ENCODE measurements at places on chromosomes 16 and 17. TPM values are rescaled to one million over a fixed set of nuclear protein-coding genes. Genes with fewer than 3 reads are reported as not detected.

- H3K4me1 ChIP-seq, result peaks cover 20% of the 10 kb centered on the region
- no peaks in the 10 kb centered on the region for H3K36me3 ChIP-seq
- H3K4me3 ChIP-seq, result peak within 1 kb of the TSS; percentile 28
- peaks cover 49% of the 10 kb centered on the region for H3K27me3 ChIP-seq
- DNase-seq, result peak; percentile 41
- no peak within 1 kb of the TSS for H3K27ac ChIP-seq
These were observed at the start of gene RPRML for GRCh38 chr17:46979147-46979863. Gene RPRML (minus strand): TSS chr17:46979253. CDS start chr17:46979007, 246 bp downstream.

- peaks cover 2% of the 10 kb centered on the region for H3K27me3 ChIP-seq
- no peak overlapping the region for H3K4me3 ChIP-seq
- H3K27ac ChIP-seq, result no peak overlapping the region
- H3K36me3 ChIP-seq, result peaks cover 5% of the 10 kb centered on the region
- peaks cover 17% of the 10 kb centered on the region for H3K4me1 ChIP-seq
These were observed 2.1 kb upstream of the CDK5RAP3 start for GRCh38 chr17:47968836-47969235.

DNA sequence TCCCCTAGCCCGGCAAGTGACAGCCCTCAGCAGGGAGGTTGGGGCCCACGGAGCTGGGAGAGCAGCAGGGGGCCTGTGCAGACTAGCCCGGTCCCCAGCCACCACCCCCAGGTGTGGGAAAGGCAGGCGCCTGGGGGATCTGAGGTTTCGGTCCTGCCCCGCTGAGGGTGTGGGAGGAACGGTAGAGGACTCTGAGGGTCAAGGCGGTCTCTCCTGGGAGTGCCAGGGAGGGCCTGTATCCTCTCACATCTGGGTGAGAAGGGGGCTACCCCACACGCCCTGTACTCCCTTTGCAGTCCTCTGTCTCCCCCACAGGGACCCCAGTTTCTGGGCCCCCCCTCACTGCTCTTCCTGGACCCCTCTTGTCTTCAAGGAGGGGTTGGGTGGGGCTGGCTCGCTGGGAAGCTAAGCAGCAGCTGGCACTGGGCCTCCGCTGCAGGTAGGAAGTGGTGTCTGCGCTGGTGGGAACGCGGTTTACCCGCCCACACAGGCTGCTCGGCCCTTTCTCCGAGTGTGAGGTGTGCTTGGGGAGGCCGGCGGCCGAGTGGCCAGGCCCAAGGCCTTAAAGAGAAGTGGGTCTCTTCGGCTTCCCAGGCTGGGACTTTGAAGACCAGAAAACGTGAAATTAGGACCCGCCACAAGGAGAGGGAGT lies 15.4 kb downstream of the CD7 start:
- H3K4me3 ChIP-seq, result no peak overlapping the region
- no peaks in the 10 kb centered on the region for H3K36me3 ChIP-seq
- peaks cover 44% of the 10 kb centered on the region for H3K4me1 ChIP-seq
- no peak overlapping the region for H3K27ac ChIP-seq

DNA sequence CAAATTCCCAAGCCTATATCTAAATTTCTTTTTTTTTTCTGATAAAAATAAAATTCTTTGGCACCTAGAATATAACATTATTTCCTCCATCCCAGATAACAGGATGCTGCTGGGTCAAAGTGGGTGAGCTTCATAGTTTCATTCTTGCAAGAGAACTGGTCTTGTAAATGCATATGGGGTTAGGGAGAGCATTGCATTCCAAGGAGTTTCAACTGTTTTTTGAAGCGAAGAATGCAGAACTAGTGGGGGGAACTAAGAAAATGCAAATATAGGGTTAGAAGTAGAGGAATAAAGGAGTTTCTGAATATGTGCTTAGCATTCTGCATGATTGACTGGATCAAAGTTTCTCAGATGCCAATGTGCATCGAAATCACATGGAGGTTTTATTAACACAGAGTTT lies 347.2 kb upstream of the XYLT1 start:
- no peaks in the 10 kb centered on the region for H3K4me1 ChIP-seq
- no peaks in the 10 kb centered on the region for H3K36me3 ChIP-seq
- H3K27me3 ChIP-seq, result no peaks in the 10 kb centered on the region
- H3K27ac ChIP-seq, result no peak overlapping the region
- DNase-seq, result no peak

GRCh38 chr17:19000531-19001325 lies 3.8 kb downstream of the FAM83G start:
- no peaks in the 10 kb centered on the region for H3K36me3 ChIP-seq
- H3K27ac ChIP-seq, result peak overlapping the region; percentile 20
- peak; percentile 53 for DNase-seq
- peaks cover 31% of the 10 kb centered on the region for H3K27me3 ChIP-seq
- peaks cover 18% of the 10 kb centered on the region for H3K4me1 ChIP-seq

DNA sequence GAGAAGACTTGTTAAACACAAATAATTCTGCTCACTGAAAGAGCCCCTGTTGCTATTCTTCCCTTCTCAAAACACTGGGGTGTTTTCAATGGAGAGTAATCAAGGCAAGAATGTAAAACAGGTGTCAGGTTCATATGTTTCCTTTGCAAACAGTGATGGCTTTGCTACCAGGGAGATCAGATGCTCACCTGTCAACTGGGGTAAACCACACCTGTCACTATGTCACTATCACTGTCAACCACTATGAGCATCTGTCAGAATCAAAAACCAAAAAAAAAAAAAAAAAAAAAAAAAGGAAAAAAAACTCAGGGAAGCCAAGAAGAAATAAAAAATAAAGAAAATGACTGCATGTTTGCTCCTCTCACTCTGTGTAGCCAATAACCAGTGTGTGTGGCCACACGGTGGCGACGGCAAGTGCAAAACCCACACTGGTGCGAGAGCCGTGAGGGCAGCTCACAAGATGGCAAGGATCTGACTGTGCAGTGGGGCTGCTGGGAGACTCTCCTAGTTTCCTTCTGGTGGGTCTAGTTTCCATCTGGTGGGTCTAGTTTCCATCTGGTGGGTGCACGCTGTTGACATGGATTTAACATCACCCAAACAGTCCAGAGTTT lies 22.7 kb downstream of the USP22 start:
- H3K27ac ChIP-seq, result no peak overlapping the region
- no peaks in the 10 kb centered on the region for H3K27me3 ChIP-seq
- peaks cover 86% of the 10 kb centered on the region for H3K36me3 ChIP-seq
- peaks cover 13% of the 10 kb centered on the region for H3K4me1 ChIP-seq
- no peak overlapping the region for H3K4me3 ChIP-seq

DNA sequence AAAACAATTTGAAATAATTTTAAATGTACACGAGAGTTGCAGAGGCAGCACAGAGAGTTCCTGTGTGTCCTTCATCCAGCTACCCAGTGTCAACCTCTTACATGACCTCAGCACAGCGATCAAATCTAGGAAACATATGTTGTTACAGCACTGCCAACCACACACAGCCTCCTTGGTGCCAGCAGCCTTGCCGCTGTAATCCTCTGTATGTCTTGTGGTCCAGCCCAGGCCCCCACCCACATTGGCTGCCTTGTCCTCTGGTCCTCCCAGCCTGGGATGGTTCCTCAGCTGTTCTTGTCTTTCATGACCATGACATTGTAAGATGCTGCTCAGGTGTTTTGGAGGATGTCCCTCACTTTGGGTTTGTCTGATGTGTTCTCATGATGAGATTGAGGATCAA lies 178.0 kb downstream of the RPTOR start:
- peak; percentile 46 for DNase-seq
- H3K27me3 ChIP-seq, result no peaks in the 10 kb centered on the region
- no peak overlapping the region for H3K4me3 ChIP-seq
- H3K36me3 ChIP-seq, result no peaks in the 10 kb centered on the region

- H3K27ac ChIP-seq, result no peak overlapping the region
- no peaks in the 10 kb centered on the region for H3K36me3 ChIP-seq
- DNase-seq, result no peak
- peaks cover 3% of the 10 kb centered on the region for H3K4me1 ChIP-seq
These were observed 7.2 kb upstream of the CRHR1 start for GRCh38 chr17:45776896-45777295.

- H3K27me3 ChIP-seq, result peaks cover 2% of the 10 kb centered on the region
- no peaks in the 10 kb centered on the region for H3K4me1 ChIP-seq
- no peak overlapping the region for H3K27ac ChIP-seq
- H3K36me3 ChIP-seq, result no peaks in the 10 kb centered on the region
- no peak overlapping the region for H3K4me3 ChIP-seq
These were observed 14.2 kb upstream of the IL21R start for GRCh38 chr16:27387724-27388123.

DNA sequence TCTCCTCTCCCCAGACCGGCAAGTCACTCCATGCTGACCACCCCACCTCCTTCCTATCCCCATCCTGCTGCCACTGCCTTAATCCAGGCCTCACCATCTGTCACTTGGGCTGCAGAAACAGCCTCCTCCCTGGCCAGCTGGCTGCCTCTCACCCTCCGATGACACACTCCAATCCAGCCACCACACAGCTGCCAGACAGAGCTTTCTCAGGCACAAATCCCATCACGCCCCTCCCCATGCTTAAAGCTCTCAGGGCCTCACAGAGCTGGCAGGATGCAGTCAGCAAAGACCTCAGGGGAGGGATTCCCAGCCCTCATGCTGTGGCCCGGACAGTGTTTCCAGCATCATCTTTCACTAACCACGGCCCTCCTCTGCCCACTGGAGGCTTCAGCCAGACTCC lies 13.7 kb downstream of the CAMKK1 start:
- H3K4me1 ChIP-seq, result peaks cover 34% of the 10 kb centered on the region

DNA sequence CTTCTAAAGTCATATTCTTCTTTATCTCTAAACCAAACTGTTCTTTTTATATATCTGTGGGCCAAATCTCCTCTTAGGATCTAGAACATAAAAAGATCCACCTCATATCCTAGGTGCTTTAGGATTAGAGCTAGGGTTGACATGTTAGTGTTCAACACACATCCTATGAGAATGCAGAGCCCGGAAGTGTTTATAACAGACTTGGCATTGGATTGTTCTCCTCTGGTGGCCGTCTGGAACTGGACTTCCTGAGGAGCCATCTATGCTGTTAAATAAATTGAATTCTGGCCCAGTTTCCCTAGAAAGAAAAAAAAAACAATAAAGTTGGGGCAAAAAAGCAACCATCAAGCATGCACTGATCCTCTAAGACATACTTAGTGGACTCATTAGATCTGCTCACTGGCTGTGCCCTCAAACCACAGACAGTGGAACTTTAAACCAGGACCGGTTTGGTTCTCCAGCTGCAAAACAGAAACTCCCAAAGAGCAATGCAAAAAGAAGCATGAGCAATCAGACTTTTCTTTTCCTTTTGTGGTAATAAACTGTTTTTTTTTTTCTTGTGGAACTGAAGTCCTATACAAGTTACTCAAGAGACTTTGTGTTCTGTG lies 182.5 kb downstream of the ZNF18 start:
- H3K4me3 ChIP-seq, result no peak overlapping the region
- H3K36me3 ChIP-seq, result no peaks in the 10 kb centered on the region
- H3K27me3 ChIP-seq, result no peaks in the 10 kb centered on the region
- no peak for DNase-seq
- no peak overlapping the region for H3K27ac ChIP-seq
- H3K4me1 ChIP-seq, result no peaks in the 10 kb centered on the region

GRCh38 chr16:88535191-88535856 lies 34.9 kb upstream of the ZC3H18 start:
- no peak for DNase-seq
- peak overlapping the region; percentile 8 for H3K4me3 ChIP-seq
- H3K4me1 ChIP-seq, result peaks cover 26% of the 10 kb centered on the region
- H3K27ac ChIP-seq, result no peak overlapping the region
- H3K36me3 ChIP-seq, result peaks cover 12% of the 10 kb centered on the region
- H3K27me3 ChIP-seq, result peaks cover 24% of the 10 kb centered on the region

DNA sequence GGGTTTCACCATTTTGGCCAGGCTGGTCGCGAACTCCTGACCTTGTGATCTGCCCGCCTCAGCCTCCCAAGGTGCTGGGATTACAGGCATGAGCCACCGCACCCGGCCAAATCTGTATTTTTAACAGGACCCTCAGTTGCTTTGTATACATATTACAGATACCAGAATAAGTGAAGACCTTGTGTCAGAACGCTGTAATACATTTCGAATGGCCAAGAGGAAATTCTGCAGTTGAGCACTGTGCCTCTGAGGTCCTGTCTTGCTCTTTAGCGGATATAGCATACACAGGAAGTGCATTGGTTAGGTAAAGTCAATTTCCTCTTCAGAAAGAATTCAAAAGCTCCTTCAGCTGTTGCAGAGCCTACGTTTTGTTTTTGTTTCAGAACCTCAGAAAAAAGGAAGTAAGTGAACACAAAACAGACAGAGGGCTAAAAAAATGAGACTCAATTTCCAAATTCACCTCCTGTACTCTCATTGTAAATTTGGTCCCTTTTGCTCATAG lies 15.7 kb downstream of the CRLF3 start:
- peak overlapping the region; percentile 36 for H3K27ac ChIP-seq
- peaks cover 2% of the 10 kb centered on the region for H3K4me1 ChIP-seq
- H3K4me3 ChIP-seq, result no peak overlapping the region
- DNase-seq, result peak; percentile 60
- H3K27me3 ChIP-seq, result no peaks in the 10 kb centered on the region

DNA sequence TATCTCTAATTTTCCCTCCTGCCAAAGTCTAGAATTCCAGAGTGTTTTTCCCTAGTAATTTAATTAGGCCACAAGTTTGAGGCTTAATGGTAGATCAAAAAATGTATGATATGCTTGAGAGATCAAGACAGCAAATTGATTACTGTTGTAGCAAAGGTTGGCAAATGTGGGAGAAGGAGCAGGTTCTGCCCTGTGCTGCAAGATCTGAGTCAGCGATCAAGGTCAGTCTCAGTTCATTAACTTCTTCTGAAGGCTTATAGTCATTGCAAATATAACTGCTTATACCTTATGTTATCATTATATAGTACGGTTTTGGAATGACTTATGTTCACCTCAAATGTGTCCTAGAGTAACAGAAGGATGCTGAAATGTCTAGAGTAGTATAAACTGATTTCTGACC lies 231.1 kb upstream of the TBX2 start:
- H3K27me3 ChIP-seq, result no peaks in the 10 kb centered on the region
- H3K27ac ChIP-seq, result no peak overlapping the region
- no peaks in the 10 kb centered on the region for H3K36me3 ChIP-seq
- H3K4me1 ChIP-seq, result no peaks in the 10 kb centered on the region
- no peak overlapping the region for H3K4me3 ChIP-seq

DNA sequence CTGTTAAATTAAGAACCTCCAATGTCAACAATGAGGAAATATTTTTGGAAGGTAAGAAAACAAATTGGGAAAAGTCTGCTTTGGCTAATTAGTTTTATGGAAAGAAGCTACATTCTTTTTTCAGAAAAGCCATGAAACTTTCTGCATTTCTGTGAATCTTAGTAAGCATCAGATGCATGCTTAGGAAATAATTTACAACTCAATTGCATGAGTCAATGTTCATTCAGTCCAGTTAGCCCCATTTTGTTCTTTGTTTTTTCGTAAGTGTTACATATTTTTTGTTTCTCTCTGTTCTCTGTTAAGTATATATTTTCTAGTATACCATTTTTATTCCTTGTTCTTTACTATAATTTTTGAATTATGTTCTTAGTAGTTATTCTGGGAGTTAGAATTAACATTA lies 195.2 kb upstream of the KIF2B start:
- H3K4me1 ChIP-seq, result no peaks in the 10 kb centered on the region
- no peak for DNase-seq

GRCh38 chr17:76239538-76240274 lies 587 bp downstream of the RNF157 start:
- peak overlapping the region; percentile 45 for H3K4me3 ChIP-seq
- no peak overlapping the region for H3K27ac ChIP-seq
- peaks cover 11% of the 10 kb centered on the region for H3K4me1 ChIP-seq
- peaks cover 36% of the 10 kb centered on the region for H3K27me3 ChIP-seq

Gene KRTAP4-5
- not detected for total RNA-seq

Gene ADAP2
- total RNA-seq, result 7.9 TPM

Gene SEPTIN12
- total RNA-seq, result not detected

Gene DHRS7C
- total RNA-seq, result 143 TPM

Gene FAM20A
- 5.7 TPM for total RNA-seq
